Activated CD4-positive, alpha-beta T cell treated with anti-CD3 and anti-CD28 coated beads for 1 hour (primary cell): ENCODE measurements at places on chromosomes 16 and 17.

DNA sequence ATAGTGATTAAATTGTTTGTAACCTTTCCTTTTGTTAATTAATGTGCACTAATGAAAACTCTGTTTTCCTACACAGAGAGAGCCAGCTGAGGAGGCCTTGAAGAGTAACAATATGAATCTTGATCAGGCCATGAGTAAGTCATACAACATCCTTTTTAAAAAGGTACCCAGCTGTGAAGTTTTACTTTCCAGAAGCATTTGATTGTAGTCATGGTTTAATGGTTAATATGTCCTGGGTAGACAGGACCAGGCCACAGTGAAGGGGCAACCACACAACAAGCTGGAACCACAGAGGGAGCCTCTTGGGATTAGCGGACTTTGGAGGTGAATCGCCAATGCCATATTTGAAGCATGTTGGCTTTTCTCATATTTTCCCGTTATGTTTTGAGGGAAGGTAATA is 55.6 kb downstream of the TMC6 start:
- DNase-seq = no peak

DNA sequence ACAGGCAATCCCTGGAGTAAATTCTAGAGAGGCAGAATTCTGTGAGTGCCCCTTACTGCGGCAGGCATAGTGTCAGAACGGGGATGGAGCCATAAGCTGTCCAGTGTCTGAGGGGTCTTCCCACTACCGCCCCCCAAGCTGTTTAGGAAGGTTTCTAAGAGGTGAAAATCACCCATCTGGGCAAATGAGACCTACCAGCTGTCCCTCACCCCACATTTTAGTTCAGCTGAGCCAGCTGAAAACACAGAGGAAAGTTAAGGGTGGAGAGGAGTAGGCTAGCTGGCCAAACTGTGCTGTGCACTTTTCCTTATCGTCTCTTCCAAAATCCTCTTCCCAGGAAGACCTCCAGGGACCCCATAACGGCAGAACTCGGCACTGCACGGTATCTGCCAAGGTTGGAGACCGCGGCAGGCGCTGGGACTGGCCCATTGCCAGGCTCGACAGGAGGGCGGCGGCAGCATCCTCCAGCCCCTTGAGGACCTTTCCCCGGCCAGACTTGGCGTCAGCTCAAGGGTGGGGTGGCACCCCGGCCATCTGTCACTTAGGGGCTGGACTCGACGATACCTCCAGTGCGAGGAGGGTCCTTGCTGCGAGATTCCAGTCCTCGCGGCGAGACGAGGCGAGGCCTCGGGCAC is 955 bp downstream of the ACLY start:
- DNase-seq = peak; percentile 19

- no peak for DNase-seq
These were observed 5.6 kb upstream of the HSBP1 start for GRCh38 chr16:83802135-83802534.

GRCh38 chr17:8120520-8121406 is 2.4 kb upstream of the ALOXE3 start:
- DNase-seq = peak; percentile 45

- DNase-seq = no peak
These were observed 33.9 kb downstream of the NGFR start for GRCh38 chr17:49528966-49529365.

DNA sequence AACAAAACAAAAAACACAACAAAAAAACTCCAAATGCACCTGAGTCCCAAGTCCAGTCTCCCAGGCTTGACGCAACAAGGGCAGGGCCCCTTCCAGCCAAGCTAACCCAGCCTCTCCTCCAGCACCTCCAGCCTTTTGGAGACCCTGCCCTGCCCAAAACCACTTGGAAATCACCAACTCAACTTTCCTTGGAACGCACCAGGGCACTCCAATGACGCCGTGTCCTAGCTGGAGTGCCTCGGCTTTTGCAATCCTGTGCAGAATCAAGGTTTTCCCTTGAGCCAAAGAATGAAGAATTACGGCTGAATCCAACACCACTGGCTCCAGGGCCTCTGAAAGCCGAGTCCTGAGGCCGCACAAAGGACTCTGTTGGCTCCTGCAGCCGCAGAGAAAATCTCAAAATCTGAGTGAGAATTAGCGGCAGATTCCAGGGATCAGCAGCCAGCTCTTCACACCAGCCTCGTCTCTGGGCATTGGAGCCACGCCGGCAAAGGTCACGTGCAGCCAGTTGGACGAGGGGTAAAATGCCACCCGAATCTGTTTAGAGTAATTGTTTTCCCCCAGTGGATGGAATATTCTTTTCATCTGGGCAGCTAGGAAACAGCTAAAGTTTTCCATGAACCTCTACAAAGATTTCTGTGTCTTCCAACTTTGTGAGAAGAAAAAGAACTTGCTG is 9.7 kb upstream of the BAIAP2 start:
- no peak for DNase-seq

DNA sequence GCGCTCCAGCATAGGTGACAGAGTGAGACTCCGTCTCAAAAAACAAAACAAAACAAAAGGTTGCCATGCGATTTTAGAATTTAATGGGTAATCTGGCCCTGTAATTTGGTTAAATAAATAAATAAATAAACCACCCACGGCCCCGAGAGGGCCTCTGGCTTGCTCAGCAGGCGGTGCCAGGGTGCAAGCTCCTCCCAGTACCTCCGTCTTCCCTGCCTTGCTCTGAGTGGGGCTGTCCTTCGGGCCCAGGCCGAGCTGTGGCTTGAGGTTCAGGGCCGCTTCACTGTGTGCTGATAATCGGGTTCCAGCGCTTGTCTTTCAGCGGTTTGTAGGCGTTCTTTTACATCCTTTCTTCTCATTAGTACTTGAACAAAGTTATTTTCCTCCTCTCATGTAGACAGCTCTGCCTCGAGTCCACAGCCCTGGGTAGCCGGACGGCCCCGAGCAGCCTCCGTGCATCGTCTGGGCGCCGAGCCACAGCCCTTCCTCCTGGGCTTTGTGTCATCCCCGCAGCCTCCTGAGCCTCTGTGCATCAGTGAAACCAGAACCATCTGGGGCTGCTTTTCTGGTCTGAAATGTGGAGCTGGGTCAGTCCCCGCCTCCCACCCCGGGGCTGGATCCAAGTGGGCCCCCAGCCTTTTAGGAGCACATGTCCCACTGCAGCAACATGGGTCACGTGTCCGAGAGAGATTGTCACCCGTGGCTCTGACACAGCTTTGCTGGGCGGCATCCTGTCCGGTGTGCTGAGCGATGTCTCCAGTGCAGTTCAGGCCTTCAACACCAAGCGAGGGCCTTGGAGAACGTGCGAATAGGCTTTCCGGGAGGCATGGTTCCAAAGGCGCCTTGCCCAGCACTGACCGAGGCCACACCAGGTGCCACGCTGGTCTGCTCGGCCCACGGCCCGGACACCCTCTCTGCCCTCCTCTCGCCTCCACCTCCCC is 157.4 kb upstream of the CHMP6 start:
- DNase-seq = no peak

- DNase-seq = no peak
These were observed 25.0 kb downstream of the RMI2 start for GRCh38 chr16:11370084-11370931.

DNA sequence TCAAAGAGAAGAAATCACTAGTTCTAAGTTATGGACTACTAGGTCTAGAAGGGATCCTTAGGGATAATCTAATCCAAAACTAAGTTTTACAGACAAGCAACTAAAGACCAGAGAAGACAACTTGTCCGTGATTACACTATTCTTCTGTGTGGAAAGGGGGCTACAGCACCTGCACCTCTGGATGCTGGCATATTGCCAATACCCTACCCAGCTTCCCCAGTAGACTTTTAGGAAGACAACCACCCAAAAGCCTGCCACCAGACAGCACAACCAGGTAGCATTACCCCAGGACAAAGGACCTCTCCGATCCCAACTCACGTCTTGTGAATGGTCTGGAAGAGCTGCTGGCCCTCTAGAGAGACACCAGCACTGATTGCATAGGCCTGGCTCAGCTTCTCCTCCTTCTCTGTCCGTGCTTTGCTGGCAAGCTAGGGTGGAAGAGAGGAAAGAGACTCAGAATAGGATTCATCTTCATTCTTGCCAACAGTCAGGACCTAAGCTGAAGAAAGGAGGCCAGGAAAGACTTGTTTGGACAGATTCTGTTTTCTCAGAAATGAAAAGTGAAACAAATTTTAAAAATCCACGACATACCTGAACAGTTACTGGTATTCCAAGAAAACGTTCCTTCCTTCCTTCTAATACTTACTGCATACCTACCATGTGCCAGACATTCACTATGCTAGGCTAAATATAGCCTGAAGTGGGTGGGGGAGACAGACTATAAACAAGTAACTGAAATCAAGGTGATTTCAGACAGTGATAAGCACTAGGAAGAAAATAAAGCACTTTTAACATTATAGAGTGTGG is 25.3 kb upstream of the TMEM101 start:
- DNase-seq = no peak

- no peak for DNase-seq
These were observed at the start of gene DNAH3 for GRCh38 chr16:21150375-21151001. Gene DNAH3 (minus strand): TSS chr16:21150846. CDS start chr16:21150319, 527 bp downstream.

GRCh38 chr17:44334727-44335126 is 10.1 kb upstream of the SLC25A39 start:
- DNase-seq = no peak

- DNase-seq = no peak
These were observed 61.7 kb upstream of the MRC2 start for GRCh38 chr17:62565817-62566216.

DNA sequence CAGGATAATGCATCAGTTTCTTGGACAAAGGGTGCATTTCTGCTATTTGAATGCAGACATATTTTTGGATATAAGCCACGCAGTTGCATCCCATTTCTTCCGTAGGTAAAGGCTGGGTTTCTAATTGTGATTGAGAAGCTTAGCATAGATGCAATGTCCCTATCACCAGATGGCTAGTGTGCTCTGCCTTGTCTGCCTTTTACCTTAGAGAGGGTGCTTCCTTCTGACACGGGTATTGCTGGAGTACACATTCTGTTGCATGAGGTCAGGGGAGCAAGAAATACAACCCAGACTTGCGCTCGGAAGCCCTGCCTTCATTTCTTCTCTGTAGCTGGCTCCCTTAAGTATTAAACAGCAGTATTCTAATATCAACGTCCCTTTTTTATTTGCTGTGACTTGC is 337.4 kb downstream of the WWOX start:
- DNase-seq = no peak

DNA sequence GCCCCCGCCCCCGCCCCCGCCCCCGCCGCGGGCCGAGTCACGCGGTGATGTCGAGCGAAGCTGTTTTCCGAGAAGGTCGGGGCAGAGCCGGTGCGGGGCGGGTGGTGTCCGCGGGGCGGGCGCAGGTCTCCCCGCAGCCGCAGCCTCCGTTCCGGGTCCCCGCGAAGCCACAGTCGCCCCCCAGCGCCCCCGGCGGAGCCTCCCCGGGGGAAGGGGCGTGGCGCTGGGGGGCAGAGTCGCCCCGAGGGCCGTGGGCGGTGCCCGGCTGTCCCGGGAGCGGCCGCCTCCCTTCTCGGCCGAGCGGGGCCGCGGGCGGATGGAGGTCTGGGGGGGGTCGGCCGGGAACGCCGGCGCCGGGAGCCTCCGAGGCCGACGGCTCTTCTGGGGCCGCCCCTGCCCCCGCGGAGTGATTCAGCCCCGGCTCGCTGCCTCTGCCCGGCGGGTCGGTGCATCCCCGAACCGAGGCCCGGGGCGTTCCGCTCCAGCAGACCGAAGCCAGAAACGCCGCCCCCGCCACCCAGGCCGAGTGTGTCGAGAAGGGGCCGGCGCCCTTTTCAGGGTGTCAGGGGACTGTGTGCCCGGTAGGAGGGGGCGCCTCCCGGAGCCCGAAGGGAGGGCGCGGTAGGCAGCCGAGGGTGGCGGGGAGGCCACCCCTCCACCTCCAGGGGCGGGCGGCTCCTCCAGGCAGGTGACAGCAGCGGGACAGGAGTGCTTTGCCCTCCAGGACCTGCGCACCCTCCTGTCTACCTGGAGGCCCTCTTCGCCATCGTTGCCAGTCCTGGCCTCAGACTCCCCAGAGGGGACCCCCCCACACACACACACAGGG is 1.7 kb downstream of the METRNL start:
- DNase-seq = peak; percentile 36

- DNase-seq = peak; percentile 40
These were observed 2.9 kb downstream of the GNAO1 start for GRCh38 chr16:56193951-56194726.

- no peak for DNase-seq
These were observed 252.1 kb downstream of the PHKB start for GRCh38 chr16:47713225-47713595.

DNA sequence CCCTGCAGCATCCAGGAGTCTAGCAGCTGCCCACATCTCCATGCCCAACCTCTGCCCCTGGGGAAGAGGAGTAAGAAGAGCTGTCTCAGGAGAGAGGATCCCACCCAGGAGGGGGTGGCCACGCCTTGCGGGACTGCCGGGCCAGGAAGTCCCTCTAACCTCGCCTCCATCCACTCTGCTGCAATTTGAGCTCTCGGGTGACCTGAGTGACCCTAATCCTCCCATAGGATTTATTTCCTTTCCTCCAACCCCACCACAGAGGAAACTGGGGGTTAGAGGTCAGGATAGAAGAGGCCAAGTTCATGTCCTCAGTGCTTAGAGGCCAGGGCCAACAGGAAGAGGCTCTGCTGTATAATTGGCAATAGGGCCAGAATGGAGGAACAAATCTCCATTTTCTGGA is 22.6 kb upstream of the NGFR start:
- DNase-seq = no peak

DNA sequence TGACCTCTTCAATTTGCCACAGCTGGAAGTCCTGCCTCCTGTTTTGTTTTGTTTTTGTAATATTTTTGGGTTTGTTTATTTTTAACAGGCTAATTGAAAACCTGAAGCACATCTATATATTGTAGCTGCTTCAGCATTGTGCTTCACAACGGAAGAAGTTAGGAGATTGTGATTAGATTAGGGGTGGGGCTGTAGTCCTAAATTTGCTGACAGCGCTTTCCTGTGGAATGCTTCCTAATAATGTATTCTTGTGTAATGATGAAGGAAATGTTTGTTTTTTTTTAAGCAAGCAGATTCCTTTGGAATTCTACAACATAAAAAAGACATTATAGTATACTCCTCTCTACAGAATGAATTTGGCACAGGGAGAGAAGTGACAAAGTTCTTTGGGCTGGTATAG is 70.1 kb downstream of the NLK start:
- no peak for DNase-seq

- DNase-seq = no peak
These were observed 4.3 kb downstream of the GDE1 start for GRCh38 chr16:19517424-19518089.

DNA sequence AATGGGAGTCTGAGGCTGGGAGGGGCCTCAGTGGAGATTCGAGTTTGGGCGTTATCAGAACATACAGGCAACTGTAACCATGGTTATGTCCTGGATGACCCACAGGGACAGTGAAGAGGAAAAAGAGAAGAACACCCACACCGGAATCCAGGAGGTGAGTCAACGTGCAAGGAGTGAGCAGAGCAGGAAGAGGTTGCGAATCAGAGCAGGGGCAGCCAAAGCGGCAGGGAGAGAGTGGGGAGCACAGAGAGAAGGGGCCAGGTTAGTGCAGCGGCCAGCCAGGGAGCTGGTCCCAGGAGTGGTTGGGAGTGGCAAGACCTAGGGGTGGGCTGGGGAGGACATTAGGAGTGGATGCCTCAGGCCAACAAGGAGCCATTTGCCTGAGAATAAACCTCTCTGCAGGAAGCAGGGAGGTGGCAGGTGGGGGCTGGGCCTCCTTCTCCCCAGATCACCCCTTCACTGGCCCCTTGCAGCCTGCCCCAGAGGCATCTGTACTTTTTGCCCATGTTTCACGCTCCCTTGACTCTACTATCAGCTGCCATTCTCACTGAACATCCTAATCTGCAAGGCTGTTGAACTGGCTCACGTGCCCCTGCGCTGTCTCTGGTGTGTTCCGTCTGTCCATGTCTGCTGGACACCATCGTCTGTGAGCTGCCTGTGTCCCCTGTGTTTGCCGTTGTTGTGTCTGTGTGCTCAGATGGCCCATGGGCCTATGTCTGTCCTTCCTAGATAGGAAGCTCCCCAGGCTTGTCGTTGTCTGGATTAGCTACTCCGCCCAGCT is 5.1 kb downstream of the KRT13 start:
- no peak for DNase-seq

GRCh38 chr17:4764595-4764994 is 7.1 kb upstream of the TM4SF5 start:
- DNase-seq = no peak
